ELF-1 (cell line): ENCODE measurements at places on chromosomes 1 and 21.
A peak's percentile ranks its signal among the peaks of the same experiment; 100 is the strongest.

- DNase-seq = no peak
Observed at GRCh38 chr21:19340303-19340702, 936.7 kb upstream of the TMPRSS15 start.

DNA sequence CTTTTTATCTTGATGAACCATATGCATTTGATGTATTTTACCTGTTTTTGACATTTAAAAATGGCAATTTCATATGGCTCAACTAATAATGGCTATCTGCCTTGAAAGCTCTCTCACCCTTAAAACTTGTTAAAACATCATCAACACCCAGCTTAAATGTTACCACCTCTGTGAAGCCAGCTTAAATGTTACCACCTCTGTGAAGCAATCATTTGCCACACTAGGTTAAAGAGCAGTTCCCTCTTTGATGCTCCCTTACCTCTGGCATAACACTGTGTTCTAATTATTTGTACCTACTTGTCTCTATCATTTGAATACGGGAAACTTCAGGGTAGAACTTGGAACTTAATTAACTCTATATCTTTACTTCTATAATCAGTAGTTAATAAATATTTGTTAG lies 182.0 kb downstream of the LHX8 start:
- DNase-seq = no peak

- DNase-seq = no peak
Observed at GRCh38 chr1:145689922-145690321, 17.2 kb downstream of the PDZK1 start.

DNA sequence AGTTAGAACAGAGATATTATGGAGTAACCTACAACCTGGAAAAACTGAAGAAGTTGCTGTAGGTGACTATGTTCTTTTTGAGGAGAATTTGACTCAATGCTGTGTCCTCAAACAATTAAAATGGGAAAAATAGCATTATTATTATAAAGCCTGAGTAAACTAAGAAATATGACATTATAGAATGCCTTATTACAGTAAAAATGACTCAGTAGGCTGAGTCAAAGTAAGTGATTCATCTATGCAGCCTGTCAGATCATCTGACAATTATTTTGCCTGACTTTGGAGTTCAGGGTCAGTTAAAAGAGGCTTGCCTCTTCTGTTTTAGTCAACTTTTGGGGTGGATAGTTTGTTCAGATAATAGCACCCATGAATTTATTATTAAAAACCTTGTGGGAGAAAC lies 150.8 kb upstream of the PTGFR start:
- no peak for DNase-seq

GRCh38 chr1:184223216-184223615 lies 163.6 kb upstream of the C1orf21 start:
- peak; percentile 80 for DNase-seq

DNA sequence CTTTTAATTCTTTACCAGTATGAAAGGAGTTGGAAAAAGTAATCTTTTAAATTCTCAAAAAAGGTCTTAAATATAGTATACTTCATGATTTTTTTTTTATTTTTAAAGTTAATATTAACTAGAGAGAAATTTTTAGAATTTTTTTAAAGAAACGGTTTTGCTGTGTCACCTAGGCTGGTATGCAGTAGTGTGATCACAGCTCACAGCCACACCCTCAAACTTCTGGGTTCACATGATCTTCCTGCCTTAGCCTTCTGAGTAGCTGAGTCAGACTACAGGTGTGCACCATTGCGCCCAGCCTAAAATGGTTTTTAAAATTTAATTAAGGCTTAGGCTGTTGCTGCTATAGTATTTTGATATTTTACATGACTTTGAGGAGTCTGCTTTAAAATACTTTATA lies 52.4 kb downstream of the TLCD4 start:
- no peak for DNase-seq

- peak; percentile 14 for DNase-seq
Observed at GRCh38 chr1:246566813-246567645, 773 bp downstream of the CNST start.

DNA sequence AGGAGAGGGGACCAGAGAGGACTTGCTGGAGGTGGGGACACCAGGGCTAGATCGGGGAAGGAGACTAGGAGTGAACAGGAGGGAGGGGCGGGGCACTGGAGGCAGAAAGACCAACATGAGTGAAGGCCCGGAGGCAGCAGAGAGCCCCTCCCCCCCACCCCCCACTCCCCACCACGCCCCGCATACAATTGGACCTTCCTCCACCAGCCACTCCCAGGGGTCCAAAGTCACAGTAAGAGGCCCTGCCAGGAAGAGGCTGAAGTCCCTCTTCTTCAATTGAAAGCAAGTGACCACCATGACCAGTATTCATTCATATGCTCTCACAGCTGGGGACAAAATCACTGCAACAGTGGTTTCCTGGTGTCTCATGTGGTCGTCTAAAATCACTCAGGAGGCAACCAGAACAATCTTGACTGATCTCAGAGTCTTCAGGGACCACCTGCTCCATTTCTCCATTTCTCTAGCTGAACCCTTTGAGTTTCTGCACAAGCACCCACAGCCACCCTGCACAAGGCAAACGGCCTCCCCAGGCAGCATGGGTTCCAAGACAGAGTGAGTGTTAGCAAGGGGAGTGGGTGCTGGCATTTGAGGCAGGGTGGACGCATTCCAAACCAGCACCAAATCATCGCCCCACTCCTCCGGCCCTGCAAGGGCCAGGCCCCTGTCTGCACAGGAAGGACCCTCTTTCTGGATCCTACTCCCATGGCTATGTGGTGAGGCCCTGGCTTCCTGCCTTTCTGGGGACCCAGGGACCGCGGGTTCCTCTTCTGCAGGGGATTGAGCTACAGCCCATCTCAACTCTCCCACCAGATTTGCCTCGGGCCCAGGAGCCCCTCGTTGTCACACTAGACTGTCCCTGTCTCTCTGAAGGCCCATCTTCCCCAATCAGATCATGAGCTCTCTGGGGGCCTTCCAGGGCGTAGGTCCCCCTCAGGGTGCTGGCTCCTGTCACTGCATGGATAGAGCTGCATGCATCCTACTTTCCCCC lies 17.0 kb downstream of the LAPTM5 start:
- DNase-seq = no peak

DNA sequence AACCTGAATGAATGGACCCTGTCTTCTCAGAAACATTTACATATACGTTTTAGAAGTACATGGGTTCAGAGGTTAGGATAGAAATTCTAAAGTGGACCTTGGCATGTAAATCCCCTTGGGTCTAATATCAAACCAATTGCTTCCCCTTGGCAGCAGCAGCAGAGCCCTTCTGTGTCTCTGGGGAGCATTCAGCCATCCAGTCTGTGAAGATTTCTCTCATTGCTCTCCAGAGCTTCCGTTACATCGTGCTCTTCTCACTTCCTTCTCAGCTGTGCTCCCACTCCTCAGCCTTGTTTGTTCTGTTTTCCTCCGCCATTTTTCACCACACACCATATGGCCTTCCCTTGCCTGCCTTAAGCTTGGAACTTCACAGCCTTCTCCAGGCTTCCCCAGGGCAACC lies 61.5 kb upstream of the ATP1B1 start:
- no peak for DNase-seq

- no peak for DNase-seq
Observed at GRCh38 chr1:234320549-234320948, 52.7 kb upstream of the COA6 start.

DNA sequence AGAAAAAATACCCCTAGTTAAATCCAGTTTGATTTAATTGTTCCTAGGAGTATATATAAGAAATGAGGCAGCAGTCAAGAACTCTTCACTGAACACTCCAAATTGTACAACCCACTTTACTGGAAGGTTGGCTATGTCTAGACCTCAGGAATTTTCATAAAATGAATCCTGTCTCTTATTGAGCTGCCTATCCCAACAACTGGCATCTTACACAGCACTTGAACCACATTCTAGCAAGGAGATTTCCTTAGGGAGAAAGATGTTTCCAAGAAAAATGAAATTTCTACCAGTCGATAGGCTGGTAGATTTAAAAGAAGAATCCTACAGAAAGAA lies 16.3 kb downstream of the RNF19B start:
- DNase-seq = no peak

DNA sequence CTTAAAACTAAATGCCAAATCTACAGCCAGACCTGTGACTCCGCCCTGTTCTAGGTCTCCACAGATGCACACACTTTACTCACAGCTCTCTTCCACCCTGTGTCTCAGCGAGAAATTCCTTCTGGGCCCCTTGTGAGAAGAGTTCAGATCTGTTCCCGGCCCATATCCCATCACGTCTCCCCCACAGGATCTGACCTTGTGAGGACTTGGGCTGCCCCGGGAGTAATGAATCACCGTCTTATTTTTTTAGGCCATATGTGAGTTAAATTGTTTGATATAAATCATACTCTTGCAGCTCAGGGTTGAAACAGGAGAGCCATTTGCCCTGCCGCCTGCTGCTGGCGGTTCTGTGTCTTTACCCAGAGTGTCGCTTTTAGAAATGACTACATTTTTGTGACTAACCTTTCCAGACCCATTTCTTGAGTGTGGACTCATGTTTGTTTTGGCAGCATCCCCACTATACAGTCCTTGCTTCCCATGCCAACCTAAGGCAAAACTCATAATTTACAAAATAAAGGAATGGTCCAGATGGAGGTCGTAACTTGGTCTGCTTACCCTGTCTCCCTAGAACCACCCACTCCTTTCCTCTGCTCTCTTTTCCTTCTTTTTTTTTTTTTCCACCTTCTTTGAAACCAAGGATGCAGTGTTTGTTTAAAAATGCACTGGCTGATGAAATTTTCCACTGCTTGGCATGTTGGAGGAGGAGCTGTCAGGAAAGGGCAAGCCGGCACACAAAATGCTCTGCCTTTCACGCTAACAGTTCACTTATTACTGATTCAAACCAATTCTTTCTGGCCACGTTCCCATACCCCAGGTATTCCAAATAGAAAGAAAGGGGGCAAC lies 98.0 kb upstream of the C1orf105 start:
- DNase-seq = no peak

- DNase-seq = no peak
Observed at GRCh38 chr1:3899754-3900149, 320 bp downstream of the C1orf174 start.

DNA sequence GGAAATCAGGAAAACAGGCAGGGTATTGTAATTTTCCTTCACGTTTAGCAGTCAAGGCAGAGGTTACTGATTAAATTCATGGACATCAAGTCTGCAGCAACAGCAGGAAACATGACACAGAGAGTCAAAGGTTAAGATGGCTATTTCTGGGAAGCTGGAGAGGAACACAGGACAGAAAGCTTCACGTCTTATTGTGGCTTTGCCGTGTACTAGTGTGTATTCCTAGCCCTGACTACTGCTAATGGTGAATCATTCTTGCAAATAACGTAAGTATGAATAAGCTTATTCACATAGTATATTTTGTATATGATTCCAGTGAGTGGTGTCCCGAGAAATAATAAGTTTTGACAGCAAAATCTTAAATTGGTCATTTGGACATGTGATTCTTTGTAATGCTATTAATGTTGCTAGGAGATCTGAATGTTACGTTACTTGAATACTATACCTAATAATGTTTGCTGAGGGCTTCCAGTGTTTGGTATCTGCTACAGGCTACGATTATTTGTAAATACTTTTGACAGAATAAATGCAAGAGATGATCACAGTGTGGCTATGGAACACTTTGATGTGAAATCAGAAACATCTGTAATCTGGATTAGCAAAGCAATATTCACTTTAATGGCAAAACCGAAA lies 77.4 kb downstream of the DISP1 start:
- DNase-seq = no peak

GRCh38 chr1:229803626-229804217 lies 177.7 kb downstream of the URB2 start:
- DNase-seq = no peak

- no peak for DNase-seq
Observed at GRCh38 chr21:18060402-18060801, 184.2 kb upstream of the CHODL start.
